CD14-positive monocyte (primary cell): ENCODE measurements at places on chromosomes 2 and 18.
A peak's percentile ranks its signal among the peaks of the same experiment; 100 is the strongest.

DNA sequence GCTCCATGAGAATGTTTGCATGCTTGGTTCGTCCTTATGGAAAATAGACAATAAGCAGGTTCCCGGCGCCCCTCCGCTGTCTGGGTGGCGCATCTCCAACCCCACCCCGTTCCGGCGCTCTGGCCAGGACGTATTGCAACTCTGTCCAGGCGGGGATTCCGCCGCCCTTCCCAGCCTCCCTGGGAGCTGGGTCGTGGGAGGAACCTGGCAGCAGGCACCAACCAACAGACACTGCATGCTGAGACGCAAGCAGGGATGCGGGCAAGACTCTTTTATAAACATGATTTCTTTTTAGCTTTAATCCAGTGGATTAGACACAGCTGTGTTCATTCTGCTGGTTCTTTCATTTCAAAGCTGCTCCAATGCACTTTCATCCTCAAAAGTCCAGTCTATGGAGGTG lies 240.2 kb downstream of the SH3BP4 start:
- no peak for DNase-seq

DNA sequence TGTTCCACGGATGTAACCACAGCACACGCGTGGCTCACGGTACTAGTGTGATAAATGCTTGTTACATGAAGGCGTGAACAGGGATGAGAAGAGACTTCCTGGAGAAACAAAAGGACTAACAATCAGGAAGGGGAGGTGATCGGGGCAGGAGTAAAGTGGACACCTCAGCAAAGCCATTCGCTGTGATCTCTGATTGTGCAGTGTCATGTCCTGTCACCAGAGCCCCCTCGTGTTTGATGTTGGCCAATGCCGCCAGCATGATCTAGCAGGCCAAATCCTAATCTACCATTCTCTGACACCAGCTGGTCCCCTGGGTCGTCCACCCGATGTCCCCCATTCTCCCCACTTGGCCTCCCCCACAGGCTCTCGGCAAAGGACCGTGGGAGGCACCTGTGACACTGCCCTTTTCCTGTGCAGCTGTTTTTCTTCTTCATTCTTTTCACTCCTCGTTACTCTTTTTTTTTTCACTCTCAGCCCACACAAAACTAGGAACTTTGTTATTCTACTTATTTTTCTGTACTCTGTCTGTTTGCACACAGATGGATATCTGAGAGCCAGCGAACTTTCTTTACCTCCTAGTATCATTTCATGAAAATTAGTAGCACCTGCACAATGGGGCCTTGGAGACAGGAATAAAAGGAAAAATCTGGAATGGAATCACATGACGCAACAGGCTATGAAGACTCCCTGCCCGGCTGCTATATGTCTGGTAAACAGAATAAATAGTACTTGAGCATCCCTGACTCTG lies 146.8 kb downstream of the TGIF1 start:
- DNase-seq = peak; percentile 63

DNA sequence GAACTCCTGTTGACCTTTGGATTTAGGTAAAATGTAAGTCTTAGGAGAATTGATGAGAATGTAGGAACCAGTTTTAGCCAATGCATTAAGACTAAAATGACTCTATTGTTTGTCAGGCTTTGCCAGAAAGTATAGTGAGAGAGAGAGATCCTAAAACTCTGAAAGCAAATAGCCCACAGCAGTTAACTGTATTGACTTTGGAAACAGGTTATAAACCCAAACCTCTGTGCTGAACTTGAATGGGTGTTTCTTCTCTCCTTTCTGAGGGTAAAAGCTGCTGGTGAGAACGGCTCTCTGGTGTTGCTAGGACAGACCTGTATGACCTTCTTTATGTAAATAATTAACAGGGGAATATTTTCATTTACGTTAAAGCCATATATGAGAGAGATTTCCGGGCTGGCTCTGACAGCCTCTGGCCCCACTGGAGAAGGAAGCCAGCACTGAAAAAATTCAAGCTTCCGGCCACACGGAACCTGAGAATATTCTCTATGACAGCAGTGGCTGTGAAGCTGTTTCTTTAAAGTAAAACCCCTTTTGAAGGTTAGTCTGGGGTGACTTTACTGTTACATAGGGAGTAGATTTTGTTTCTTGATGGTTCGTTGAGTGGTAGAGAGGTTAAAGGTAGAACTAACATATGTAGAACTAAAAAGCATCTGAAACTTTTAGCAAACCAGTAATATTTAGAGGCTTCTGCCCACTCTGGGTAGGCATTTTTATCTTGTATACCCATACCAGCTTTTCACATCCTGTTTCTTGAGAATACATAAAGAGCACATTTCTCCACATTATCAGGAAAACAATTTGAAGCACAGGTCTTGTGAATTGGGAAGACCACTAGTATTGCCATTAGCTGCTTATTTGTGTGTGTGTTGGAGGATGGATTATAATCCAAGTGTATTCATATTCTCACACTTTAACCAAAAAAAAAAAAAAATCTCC lies 123.8 kb downstream of the SPTBN1 start:
- DNase-seq = no peak

GRCh38 chr2:18825838-18826237 lies 236.5 kb upstream of the NT5C1B start:
- DNase-seq = no peak

- peak; percentile 82 for DNase-seq
Measured at GRCh38 chr2:37637190-37637860, 34.1 kb downstream of the CDC42EP3 start.

DNA sequence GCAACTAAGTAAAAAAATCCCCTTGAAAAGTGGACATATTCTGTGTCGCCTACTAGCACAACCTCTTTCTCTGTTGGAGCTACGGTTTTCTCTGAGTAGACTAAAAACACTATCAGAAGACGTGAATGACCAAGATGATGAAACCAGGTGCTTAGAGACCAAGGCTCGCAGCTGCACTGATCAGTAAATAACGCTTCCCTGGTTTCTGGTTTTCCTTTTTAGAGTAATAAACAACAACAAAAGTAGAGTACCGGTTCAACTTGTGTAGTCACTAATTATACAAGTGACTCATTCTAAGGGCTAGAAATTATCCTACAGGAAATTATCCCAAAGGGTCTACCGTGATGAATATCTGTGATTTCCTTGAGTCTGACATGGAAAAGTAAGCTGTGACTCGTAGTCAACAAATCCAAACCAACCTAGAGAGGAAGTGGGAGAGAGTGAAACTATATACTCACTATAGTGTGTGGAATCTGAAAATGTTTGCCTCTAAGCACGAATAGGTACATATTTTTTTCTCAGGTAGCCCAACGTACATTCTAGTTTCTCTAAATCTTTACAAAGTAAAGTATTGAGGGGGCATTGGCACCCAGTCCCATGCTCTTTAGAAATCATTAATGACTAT lies 17.8 kb downstream of the RASGRP3 start:
- peak; percentile 31 for DNase-seq

GRCh38 chr18:68484241-68484640 lies 230.7 kb downstream of the TMX3 start:
- no peak for DNase-seq

DNA sequence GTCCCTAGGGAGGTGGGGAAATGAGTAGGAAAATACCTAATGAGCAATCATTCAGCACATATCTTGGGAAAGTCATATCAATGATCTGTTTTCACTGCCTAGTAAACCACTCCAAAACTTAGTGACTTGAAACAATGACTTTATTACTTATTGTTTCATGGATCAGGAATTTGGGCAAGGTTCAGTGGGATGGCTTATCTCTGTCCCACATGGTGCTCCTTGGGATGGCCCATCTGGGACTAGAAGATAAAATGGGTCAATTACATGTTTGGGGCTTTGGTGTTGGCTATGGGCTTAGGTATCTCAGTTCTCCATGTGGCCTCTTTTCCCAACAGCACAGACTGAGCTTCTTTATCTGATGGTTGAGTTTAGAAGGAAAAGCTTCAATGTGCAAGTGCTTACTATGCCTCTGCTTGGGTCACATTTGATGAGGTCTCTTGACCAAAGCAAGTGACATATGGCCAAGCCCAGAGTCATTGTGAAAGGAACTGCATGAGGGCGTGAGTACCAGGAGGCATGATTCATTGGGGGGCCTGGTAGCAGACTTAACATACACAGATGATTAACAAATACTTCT lies 218.1 kb upstream of the TNP1 start:
- no peak for DNase-seq

- peak; percentile 35 for DNase-seq
Measured at GRCh38 chr2:30862054-30862651, 54.9 kb upstream of the CAPN13 start.

GRCh38 chr2:47373747-47374146 lies 29.2 kb upstream of the MSH2 start:
- DNase-seq = no peak
